ENCODE measurements at places on chromosomes 4 and X.
A peak's percentile ranks its signal among the peaks of the same experiment; 100 is the strongest.

- no peak for DNase-seq
Measured at GRCh38 chr4:20462426-20463175, 210.9 kb downstream of the SLIT2 start.

DNA sequence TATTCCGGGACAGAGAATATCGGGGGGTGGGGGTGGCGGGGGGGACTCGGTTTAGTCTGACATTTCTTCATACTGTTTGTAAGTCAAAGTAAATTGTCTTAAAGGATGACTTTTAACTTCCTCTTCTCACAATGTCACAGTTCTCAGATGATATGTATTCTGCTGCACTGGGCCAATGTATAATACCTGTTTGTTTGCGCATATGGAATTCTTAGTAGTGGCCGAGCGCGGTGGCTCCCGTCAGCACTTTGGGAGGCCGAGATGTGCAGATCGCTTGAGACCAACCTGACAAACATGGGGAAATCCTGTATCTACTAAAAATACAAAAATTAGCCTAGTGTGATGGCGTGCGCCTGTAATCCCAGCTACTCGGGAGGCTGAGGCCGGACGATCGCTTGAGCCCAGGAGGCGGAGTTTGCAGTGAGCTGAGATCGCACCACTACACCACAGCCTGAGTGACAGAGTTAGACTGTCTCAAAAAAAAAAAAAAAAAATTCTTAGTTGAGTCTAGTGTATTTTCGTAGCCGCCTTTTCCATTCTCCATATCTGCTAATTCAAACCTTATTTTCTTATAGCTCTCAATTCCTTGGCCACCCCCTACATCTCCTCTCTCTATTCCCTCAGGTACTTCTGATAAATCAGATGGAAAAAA, 851 bp downstream of the POLR2B start:
- peak; percentile 54 for DNase-seq

- no peak for DNase-seq
Measured at GRCh38 chr4:88792268-88792781, 94.7 kb upstream of the NAP1L5 start.

GRCh38 chrX:21970326-21970725, 29.8 kb downstream of the SMS start:
- DNase-seq = no peak

DNA sequence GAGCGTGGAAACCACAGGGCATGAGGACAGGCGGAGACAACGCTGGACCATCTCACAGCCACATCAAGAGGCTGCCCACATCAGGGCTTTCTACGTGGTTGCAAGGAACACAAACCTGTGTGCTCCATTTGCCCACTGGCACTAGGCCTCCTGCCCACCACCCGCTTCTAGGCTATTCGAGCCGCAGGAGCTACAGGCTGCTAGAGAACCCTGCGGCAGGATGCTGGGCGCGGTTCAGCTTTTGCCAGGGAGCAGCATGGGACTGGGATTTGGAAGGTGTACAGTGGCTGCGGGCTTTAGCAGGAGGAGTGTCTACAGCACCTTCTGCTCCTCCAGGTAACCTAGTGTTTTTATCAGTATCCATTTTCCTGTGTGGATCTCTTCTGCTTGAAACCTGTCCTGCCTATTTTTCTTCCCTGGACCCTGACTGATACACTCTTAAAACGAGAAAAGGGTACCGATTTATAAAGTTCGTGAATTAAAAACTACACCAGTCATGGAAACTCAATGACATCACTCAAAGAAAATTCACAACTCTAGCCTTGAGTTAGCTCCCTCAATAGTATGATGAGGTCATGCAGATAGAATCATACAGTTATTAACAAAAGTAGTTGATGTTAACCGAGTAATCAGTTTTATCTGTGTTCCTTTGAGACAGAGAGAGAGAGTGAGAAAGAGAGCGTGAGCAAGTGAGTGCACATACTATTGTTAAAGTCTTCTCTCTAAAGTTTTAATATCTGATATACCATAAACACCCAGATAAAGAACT, 12.8 kb downstream of the NOP14 start:
- no peak for DNase-seq

GRCh38 chr4:11497972-11498371, 69.3 kb upstream of the HS3ST1 start:
- no peak for DNase-seq

DNA sequence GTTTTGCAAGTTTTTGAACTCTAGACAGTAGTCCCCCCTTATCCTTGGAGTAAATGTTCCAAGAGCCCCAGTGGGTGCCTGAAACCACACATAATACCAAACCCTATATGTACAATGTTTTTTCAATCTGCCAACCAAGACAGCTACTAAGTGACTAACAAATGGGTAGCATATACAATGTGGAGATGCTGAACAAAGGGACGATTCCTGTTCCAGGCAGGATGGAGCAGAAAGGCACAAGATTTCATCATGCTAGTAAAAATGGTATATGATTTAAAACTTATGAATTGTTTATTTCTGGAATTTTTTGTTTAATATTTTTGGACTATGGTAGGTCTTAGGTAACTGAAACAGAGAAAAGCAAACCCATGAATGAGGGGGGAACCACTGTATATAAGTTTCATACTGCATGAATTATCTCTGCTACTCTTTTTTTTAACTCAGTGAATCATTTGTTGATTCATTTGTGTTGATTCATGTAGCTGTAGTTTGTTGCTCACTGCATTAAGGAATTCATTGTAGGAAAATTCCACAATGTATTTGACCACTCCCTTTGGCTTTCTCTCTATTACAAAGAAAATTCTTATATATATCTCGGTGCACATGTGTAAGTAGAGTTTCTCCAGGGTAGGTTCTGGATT, 21.9 kb upstream of the ANXA3 start:
- DNase-seq = no peak

GRCh38 chr4:113996599-113997177, 17.2 kb upstream of the ARSJ start:
- no peak for DNase-seq

- no peak for DNase-seq
Measured at GRCh38 chr4:102139132-102139573, 206.1 kb downstream of the SLC39A8 start.

GRCh38 chr4:73952352-73952751, 29.5 kb downstream of the PF4 start:
- no peak for DNase-seq
